Upper lobe of right lung (tissue), 1 donor: ENCODE measurements at places on chromosomes 13 and 19. TPM values are rescaled to one million over a fixed set of nuclear protein-coding genes. Genes with fewer than 3 reads are reported as not detected.

C19orf67 gene
- total RNA-seq = not detected

ZNF808 gene
- total RNA-seq = 33.3 TPM

ETFB gene
- 54.5 TPM for total RNA-seq

TNPO2 gene
- total RNA-seq = 49.0 TPM

DIAPH3 gene
- total RNA-seq = 4.6 TPM

SIAH3 gene
- not detected for total RNA-seq

ZNF20 gene
- 3.3 TPM for total RNA-seq

IZUMO2 gene
- total RNA-seq = not detected

FAAP24 gene
- 0.90 TPM for total RNA-seq

KPTN gene
- total RNA-seq = 9.3 TPM

ZNF222 gene
- total RNA-seq = 4.5 TPM

BORA gene
- 3.0 TPM for total RNA-seq

FFAR1 gene
- total RNA-seq = not detected

MIR17HG gene
- total RNA-seq = 3.3 TPM

KIR3DL1 gene
- total RNA-seq = 0.23 TPM

EHD2 gene
- total RNA-seq = 210 TPM

ADGRE1 gene
- total RNA-seq = 1.8 TPM

FGF9 gene
- total RNA-seq = 2.7 TPM

PHLDB3 gene
- total RNA-seq = 9.1 TPM

ZNF737 gene
- 16.5 TPM for total RNA-seq

KIR2DL1 gene
- 0.58 TPM for total RNA-seq

RAB3A gene
- total RNA-seq = 1.9 TPM

PSG1 gene
- total RNA-seq = not detected

IGSF23 gene
- total RNA-seq = not detected

SERTAD1 gene
- total RNA-seq = 22.1 TPM

ACER1 gene
- total RNA-seq = not detected

RXFP2 gene
- not detected for total RNA-seq

ATP8B3 gene
- 0.64 TPM for total RNA-seq

OR7C2 gene
- not detected for total RNA-seq

ITGBL1 gene
- total RNA-seq = 43.6 TPM

LYL1 gene
- total RNA-seq = 21.8 TPM

PBX4 gene
- total RNA-seq = 3.4 TPM

PALM3 gene
- 10.0 TPM for total RNA-seq

FUT3 gene
- total RNA-seq = 17.3 TPM
